ENCODE measurements at places on chromosomes 13 and 19.
A peak's percentile ranks its signal among the peaks of the same experiment; 100 is the strongest.

GRCh38 chr13:110570886-110571285 lies 9.4 kb upstream of the RAB20 start:
- no peak for DNase-seq

- DNase-seq = peak; percentile 75
Observed at GRCh38 chr13:50126263-50126992, 111.2 kb downstream of the KCNRG start.

- DNase-seq = no peak
Observed at GRCh38 chr13:27954406-27954851, 14.7 kb downstream of the CDX2 start.

- no peak for DNase-seq
Observed at GRCh38 chr19:53909471-53910169, 542 bp downstream of the CACNG7 start.

GRCh38 chr13:23086968-23087623 lies 93.7 kb upstream of the SGCG start:
- DNase-seq = peak; percentile 40

DNA sequence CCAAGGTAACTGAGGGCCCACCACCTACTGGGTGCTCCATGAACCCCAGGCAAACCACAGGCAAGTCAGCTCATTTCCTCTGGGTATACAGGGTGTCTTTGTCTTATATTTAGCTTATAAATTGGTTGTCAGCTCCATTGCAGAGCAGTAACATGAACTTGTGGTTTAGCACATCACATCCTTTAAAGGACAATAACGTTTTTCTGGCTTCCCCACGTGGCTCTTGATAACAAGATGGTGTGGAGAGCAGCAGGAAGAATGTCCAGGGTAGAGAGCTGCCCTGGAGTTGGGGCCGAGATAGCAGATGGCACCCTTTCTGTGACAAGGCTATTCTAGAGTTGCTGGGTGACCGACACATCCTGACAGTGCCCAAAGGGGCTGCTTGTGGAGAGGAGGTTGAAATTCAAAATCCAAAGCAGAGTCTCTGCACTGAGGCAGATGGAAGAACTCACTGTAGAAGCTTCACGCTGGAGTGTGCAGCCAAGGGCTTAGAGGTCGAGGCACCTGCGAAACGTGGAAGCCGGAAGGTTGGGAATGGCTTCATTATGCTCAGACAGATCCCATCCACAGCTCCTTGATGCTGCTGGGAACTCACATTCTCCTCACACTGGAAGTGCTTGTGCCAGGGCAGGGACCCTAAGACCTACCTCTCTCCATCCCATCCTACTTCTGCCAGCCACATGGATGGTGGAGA lies 133.0 kb upstream of the FRY start:
- DNase-seq = peak; percentile 65

- DNase-seq = peak; percentile 86
Observed at GRCh38 chr13:27401210-27401609, 23.2 kb upstream of the GTF3A start.

DNA sequence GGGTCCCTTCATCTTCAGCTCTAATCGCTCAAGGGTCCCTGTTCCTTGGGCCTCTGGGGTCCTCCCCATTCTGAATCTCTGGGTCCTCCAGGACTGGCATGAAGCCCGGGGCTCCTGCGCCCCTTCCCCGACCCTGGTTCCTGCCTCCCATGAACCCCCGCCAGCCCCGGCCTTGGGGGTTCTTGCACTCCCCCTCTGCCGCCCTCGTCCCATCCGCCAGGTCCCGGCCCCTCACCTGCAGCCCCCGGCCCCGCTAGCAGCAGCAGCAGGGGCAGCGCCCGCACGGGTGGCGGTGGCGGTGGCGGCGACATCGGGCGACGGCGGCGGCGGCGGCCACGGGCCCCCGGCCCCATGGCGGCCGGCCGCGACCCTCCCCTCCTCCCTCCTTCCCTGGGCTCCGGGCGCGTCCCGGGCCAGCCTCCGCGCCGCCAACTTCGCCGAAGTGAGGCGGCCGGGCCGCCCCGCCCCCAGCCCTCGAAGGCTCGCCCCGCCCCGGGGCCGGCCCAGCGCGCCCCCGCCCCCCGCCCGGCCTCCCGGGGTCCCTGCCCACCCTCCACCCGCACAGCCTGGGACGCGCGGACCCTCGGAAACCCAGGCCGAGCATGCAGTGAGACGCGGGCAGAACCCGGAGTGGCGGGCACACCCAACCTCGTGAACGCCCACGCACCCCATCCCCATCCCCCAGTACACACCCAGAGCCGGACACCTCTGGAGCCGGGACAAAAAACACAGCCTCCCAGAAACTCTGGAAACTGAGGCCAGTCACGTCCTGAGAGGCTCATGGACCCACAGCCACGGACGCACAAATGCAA lies at the start of gene NOTCH3:
TSS of gene NOTCH3 (minus strand) at position 443 of the 812 bp plus-strand sequence. CDS start at position 353, 90 bp downstream.
- DNase-seq = no peak

DNA sequence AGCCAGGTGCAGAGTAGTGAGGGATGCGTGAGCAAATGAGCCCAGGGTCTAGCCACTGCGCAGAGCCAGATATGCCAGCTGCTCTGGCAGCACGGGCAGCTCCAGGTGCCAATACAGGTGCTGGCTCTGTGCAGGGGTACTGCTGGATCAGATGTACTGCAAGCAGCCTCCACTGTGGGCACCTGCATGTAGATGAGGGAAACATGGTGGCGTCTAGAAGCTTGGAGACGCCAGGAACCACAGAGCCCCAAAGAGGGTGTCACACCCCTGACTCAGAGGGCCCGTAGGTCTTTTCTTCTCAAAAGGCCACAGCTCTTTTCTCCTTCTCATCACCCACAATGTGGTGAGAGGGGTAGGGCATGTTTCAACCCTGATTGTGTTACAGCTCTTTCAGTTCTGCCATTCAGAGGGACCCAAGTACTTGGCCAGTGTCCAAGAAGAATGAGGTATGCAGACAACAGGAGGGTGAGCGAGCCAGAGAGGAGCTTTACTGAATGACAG lies 244.4 kb upstream of the SLITRK1 start:
- DNase-seq = peak; percentile 63

- no peak for DNase-seq
Observed at GRCh38 chr19:39008137-39008536, 24.2 kb downstream of the FBXO27 start.

DNA sequence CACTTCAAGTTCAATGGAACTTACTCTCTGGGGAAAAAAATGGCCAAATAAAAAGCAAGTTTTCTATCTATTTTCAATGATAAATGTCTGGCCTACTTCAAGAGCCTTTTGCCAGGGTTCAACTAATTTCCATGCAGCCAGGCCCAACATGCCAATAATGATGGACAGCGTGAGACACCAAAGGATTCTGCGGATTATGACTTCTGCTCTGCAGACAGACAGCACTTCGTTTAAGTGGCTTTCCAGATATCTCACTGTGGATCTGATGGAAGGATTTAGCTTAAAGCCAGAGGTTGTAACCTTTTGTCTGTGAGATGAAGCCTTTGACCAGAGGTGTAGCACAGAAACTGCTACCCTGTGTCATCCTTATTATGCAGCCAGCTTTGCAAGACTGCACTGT lies 614.2 kb downstream of the DCT start:
- no peak for DNase-seq

GRCh38 chr13:36915896-36916640 lies 4.0 kb downstream of the SMAD9 start:
- DNase-seq = no peak

DNA sequence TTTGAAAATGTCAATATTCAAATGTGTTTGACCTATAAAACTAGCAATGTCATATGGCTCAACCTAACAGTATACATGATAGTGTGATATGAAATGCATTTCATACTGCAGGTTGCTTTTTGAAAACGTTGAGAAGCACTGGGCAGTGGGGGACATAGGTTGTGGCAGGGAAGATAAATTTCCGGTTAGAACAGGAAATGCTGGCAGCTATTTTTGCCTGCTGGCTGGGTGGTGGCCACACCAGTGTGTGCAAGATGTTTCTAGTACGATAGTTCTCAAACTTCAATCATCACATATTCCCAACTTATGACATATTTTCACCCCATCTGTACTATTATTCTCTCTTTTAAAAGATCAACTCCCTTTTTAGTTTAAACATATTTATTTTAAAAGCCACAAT lies 17.2 kb downstream of the FXYD5 start:
- DNase-seq = peak; percentile 91

DNA sequence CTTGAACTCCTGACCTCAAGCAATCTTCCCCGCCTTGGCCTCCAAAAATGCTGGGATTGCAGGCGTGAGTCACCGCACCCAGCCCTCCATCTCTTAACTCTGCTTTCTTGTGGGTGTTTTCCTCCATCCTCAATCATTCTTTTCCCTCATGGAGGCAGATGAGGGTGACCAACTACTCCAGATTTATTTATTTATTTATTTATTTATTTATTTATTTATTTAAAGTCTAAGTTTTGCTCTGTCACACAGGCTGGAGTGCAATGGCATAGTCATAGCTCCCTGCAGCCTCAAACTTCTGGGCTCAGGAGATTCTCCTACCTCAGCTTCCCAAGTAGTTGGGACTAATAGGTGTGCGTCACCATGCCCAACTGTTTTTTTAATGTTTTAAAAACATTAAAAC lies 14.9 kb downstream of the VAV1 start:
- DNase-seq = no peak

GRCh38 chr13:33662392-33662791 lies 155.6 kb upstream of the RFC3 start:
- no peak for DNase-seq

DNA sequence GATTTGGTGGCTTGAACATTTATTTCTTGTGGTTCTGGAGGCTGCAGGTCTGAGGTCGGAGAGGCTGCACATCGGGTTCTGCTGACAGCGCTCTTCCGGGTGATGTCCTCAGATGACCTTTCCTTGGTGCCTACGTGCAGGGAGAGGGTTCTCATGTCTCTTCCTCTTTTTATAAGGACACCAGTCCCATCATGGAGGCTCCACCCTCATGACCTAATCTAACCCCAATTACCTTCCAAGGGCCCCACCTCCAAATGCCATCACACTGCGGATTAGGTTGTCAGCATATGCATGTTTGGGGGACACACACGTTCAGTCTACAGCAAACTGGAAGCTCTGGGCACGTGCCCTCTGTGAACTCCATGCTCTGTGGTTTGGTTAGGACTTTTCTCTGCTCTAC lies 338.6 kb downstream of the FGF9 start:
- peak; percentile 9 for DNase-seq

GRCh38 chr13:55937180-55937579 lies 1203.5 kb upstream of the PRR20A start:
- DNase-seq = no peak

- DNase-seq = no peak
Observed at GRCh38 chr19:38209671-38210457, 14.2 kb downstream of the DPF1 start.

DNA sequence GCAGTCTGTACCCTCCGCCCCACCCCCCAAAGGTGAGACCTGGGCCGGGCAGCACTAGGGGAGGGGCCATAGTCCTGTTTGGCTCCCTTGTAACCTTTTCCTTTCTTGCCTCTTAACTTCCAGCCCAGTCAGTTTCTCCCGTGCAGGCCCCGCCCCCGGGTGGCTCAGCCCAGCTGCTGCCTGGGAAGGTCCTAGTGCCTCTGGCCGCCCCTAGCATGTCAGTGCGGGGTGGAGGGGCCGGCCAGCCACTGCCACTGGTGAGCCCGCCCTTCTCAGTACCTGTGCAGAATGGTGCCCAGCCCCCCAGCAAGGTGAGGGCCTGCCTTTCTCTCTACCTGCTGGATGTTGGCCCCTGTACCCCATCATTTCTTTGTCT lies 10.5 kb upstream of the PRR19 start:
- no peak for DNase-seq

GRCh38 chr13:64662887-64663593 lies 2567.1 kb downstream of the PCDH9 start:
- DNase-seq = no peak

DNA sequence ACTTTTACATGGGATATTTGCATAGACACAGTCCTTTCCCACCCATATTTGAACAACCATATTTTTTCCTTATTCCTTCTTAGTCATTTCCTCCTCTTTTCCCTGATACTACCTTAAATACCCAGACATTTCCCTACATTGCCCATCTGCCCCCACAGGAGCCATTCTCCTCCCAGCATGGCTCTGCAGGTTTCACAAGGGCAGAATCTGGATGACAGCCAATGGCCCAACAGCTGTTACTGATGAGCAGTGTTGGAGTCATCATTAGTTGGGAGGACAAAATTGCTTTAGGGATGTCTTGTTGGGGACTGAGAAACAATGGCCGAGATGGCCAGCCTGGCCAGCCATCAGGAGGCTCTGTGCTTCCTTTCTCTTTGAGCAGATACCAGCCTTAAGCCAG lies 209.5 kb downstream of the KLF5 start:
- peak; percentile 6 for DNase-seq

- DNase-seq = no peak
Observed at GRCh38 chr13:73421310-73421912, 362.6 kb downstream of the KLF5 start.

- peak; percentile 89 for DNase-seq
Observed at GRCh38 chr19:1864480-1865171, 1.2 kb upstream of the KLF16 start.

DNA sequence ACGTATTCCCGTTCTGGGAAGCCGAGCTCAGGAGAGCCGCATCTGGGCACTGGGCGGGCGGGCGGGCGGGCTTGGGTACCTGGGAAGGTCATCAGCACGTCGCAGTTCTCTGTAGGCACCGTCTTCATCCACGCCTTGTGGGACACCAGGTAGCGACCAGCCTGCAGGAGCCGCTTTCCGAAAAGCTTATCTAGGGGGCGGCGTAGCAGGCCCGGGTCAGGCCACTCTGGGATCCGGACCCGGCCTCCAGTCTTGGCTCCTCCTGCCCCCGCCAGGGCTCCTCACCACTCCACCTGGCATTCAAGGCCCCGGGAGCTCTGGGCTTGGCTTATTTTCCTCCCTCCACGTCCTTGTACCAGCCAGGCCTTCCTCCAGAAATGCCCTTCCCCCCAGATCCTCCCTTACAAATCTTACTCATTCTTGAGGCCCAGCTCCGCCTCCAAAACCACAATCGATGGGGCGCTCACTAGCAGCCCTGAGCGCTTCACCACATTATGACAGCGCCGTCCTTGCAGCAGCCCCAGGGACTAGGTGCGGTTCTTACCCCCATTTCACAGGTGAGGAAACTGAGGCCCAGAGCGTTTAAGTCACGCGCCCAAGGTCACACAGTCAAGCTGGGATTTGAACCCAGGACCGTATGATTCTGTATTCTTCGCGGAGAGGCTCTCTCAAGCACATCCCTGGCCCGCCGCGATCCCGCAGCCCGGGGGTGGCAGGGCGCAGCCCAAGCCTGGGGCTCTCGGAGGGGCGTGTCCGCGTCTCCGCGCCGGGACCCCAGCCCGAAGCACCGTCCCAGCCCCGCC lies 843 bp downstream of the ANO8 start:
- DNase-seq = peak; percentile 95

GRCh38 chr13:44267980-44268379 lies 105.6 kb upstream of the SERP2 start:
- DNase-seq = no peak

DNA sequence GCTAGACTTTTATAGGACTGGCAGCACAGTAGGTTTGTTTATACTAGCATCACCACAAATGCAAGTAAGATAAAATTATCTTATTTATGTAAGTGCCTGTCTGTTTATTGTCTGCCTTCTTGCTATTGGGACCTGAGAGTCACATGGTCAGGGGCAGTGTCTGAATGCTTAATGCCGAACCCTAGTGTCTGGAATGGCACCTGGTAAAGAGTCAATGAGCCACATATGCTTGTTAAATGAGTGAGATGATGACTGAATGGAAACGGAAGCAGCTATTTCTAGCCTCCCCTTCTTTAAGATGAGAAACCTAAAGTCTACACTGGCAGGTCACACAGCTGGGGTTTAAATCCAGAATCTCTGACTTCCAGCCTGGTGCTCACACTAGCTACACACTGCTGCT lies 92.2 kb downstream of the STOML3 start:
- DNase-seq = no peak
